ENCODE measurements at places on chromosomes 13 and 19.

DNA sequence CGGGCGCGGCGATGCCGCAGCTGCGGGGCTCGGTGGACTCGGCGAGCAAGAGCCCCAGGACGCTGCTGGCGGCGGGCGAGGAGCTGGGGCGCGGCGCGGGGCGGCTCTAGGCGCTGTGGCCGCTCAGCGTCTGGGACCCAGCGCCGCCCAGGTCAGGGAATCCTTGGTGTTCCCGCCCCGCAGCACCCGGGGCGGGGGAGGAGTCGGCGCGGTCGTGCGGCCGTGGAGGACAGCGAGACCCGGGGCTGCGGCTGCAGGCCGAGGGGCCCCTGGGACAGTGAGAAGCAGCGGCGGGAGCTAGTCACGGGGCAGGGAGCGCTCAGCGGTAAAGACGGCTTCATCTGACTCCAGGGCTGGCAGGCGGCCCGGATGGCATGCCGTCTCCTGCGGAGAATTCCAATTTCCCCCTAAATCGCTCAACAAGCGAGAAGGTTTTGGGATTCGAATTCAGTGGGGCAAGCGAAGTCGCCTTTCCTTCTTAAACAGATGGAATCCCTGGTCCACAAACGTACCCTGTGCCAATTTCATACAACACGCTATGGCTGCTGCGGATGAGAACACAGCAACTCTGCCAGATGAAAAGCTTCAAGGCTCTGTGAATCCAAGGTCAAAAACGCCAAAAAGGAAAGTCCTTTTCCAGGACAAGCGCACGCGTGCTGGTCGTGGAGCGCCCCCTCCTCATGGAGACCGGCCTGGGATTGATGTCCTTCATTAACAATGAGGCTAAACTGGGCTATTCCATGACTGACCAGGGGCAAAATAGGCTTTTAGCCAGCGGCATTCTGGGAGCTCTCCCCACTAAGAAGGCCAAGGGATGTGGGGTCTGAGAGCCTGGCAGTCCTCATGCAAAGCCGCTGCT lies 4.2 kb upstream of the ZSCAN4 start:
- no peak for DNase-seq

DNA sequence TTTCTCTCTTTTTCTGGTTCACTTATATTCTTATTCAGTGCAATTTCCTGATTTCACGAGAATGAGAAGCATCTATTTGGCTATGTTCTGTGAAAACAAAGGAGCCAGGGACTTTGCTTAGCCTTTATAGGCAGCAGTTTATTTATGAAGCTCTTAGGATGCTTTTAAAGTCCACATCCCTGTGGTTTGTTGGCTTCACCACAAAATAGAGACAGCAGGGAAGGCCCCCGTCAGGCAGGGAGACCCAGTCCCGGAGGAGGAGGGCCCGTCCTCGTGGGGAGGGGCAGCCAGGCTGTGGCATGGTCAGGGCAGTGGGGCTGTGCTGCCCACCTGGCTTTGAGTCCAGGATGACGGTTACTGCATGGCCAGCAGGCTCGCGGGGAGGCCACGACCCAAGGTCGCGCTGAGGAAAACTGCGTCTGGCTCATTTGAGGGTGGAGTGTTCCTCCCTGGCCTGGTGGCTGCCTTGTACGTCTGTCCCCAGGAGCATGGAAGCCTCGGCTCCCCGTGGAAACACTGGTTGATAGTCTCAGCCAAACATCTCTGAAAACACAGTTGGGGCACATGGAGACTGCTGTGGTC lies 92.7 kb downstream of the ATP11A start:
- DNase-seq: no peak

- no peak for DNase-seq
Measured at GRCh38 chr13:91904597-91904996, 506.2 kb downstream of the GPC5 start.

- DNase-seq: no peak
Measured at GRCh38 chr13:30545320-30545719, 72.4 kb upstream of the USPL1 start.

- DNase-seq: peak; percentile 89
Measured at GRCh38 chr19:7705387-7706187, 3.7 kb upstream of the FCER2 start.

- no peak for DNase-seq
Measured at GRCh38 chr13:51435002-51435578, 17.7 kb downstream of the INTS6 start.

GRCh38 chr13:20624213-20624612 lies 57.3 kb downstream of the IFT88 start:
- no peak for DNase-seq

GRCh38 chr13:112973577-112973951 lies 4.5 kb downstream of the MCF2L start:
- no peak for DNase-seq

GRCh38 chr19:1475751-1476437 lies 3.1 kb downstream of the C19orf25 start:
- DNase-seq: no peak

DNA sequence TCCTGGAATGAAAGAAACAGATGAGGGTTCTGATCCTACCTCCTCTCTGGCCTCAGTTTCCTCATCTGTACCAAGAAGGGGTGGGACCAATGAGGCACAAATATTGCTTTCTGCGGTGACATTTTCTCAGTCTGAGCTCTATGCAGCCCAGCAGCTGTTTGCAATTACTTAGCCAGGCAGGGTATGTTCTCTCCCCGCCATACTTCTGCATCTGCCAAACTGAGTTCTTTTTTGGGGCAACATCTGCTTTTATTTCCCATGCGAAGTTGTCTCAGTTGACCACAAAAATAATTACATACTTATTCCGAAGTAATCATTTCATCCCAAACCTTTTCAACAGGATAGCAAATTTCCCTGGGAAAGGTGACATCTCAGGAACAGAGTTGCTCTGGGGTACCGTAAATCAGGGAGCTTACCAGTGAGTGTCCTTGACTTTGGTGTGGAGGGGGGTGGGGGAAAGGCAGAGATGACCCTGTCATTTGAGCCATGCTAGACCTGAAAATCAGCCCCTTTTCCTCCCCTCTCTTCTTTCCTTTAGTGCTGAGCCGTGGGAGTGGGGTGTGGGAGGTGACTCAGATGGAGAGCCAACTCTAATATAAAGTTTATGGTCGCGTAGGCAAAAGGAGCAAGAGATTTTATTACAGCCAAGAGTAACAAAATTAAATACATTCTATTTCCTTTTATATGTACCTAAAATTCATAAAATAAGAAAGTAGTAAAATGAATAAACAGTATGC lies 165.7 kb upstream of the KL start:
- no peak for DNase-seq

GRCh38 chr19:54805665-54806515 lies 2.5 kb downstream of the KIR2DL4 start:
- DNase-seq: no peak

DNA sequence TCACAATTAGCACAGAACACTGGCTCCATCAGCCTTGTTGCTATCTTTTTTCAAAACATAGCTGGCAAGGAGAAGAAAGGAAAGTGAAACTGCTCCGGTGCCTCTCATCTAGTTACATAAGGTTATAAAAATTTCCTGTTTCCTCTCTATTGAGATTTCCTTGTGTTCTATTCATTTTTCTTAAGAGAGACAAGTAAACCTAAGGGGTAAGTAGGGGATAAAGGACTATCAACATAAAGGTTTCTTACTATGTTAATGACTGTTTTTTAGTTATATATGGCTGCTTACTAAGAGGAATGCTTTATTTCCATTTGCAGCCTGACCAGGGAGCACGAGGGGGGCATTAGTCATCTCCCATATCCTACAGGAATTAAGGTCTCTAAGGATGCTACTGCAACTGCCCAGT lies 73.2 kb upstream of the MLNR start:
- no peak for DNase-seq

All from HL-60 (cell line).